ENCODE measurements at places on chromosomes 6 and 20.
A peak's percentile ranks its signal among the peaks of the same experiment; 100 is the strongest.

GRCh38 chr20:56995635-56996075, 270.8 kb downstream of the BMP7 start:
- peak; percentile 56 for DNase-seq

- DNase-seq: no peak
Observed at GRCh38 chr20:62117658-62118057, 4.6 kb upstream of the LSM14B start.

GRCh38 chr6:87628881-87629280, 38.9 kb downstream of the ORC3 start:
- no peak for DNase-seq

GRCh38 chr6:35674594-35674993, 14.1 kb downstream of the FKBP5 start:
- no peak for DNase-seq

- no peak for DNase-seq
Observed at GRCh38 chr20:39857835-39858234, 831.2 kb downstream of the MAFB start.

DNA sequence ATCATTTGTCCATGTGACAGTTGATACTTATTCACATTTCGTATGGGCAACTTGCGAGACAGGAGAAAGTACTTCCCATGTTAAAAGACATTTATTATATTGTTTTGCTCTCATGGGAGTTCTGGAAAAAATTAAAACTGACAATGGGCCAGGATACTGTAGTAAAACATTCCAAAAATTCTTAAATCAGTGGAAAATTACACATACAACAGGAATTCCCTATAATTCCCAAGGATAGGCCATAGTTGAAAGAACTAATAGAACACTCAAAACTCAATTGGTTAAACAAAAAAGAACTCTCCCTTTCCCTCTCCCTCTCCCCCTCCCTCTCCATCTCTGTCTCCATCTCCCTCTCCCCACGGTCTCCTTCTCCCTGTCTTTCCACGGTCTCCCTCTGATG, 19.4 kb upstream of the EIF2S2 start:
- no peak for DNase-seq

DNA sequence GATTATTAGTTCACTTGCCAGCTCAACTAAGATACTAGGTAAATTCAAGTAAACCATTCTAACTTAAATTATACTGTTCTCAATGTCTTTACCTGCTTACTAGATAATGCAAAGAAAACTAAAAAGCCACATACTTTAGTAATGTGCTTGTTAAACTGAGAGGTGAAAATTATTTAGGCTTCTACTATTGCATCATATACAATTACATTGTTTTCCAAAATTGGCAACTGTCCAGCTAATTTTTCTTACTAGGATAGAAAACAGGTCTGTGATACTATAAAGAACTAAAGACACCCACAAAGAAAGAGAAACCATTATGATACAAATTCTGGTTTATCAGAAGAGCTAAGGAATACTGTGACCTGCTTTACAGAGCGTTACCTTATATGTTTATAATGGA, 45.6 kb upstream of the ALDH8A1 start:
- DNase-seq: no peak

DNA sequence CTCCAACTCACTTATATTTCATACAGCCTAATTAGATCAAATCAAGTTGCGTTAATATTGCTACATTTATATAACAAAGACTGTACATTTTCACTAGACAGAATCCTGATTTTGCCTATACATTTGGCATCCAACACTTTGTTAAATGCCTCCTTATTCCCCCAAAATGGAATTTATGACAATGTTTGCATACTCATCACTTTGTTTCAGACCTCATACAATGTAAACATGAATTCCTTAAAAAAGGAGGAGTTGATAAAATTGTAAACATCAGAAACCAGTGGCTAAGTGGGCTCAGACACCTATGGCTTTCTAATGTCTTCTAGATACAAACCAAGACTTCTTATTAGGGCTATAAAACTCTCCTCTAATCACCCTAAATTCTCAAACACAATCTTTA, 87.3 kb downstream of the CHD6 start:
- no peak for DNase-seq

DNA sequence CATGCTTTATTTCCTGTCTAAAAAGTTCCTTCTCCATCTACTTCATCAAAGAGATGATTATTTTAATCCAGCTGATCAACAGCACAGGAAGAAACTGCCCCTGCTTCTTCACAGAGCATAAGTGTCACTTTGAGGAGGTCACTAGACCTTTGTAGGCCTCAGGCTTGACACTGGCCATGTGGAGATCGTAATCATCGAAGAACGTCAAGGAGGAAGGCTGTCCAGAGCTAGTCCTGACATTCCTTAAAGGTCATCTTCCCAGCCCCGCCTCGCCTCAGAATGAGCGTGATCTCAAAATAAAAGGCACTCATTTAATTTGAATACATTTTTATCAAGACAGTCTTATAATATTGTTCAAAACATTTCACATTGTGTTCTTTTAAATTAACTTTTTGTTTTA, 445.7 kb upstream of the CDH4 start:
- DNase-seq: no peak

DNA sequence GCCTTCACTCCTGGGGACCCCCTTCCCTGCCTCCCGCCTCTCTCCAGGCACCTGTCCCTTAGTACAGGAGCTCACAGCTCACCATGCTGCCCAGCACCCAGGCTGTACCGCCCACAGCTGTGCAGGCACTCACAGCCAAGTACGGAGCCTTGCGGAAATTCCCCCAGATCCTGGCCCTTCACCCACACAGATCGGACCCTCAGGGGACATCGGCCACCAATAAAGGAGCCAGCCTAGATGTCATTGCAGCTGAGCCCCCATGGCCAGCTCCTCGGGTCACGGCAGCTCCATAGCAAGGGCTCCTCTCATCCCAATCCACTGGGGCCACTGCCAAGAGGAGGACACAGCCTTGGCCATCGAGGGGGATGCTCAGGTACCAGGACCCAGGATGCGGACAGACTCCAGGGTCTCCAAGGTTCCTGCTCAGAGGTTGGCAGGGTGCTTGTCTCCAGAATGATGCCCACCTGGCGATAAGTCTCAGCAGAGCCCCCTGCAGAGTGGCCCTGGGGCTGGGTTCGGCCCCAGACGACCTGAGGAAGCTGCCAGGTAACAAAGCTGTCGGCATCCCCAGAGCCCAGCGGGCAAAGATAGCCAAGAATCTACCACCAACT, 82.3 kb downstream of the YTHDF1 start:
- no peak for DNase-seq

- no peak for DNase-seq
Observed at GRCh38 chr20:35319871-35320197, 27.6 kb upstream of the FAM83C start.

- DNase-seq: no peak
Observed at GRCh38 chr6:16089232-16090062, 39.4 kb upstream of the MYLIP start.

DNA sequence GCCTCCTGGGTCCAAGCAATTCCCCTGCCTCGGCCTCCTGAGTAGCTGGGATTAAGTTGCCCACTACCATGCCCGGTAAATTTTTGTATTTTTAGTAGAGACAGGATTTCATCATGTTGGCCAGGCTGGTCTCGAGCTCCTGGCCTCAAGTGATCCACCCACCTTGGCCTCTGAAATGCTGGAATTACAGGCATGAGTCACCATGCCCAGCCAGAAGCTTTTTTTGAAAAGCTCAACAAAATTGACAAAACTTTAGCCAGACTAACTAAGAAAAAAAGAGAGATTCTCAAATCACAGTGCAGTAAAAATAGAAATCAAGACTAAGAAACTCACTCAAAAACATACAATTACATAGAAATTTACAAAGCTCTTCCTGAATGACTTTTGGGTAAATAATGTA, 420.6 kb downstream of the COL12A1 start:
- no peak for DNase-seq

- DNase-seq: no peak
Observed at GRCh38 chr6:56407883-56408410, 160.6 kb upstream of the COL21A1 start.

GRCh38 chr6:43708860-43709653, 21.5 kb upstream of the MRPS18A start:
- DNase-seq: no peak

GRCh38 chr6:70538376-70538775, 28.4 kb upstream of the SDHAF4 start:
- no peak for DNase-seq

- DNase-seq: no peak
Observed at GRCh38 chr6:131159578-131159977, 24.3 kb downstream of the AKAP7 start.

DNA sequence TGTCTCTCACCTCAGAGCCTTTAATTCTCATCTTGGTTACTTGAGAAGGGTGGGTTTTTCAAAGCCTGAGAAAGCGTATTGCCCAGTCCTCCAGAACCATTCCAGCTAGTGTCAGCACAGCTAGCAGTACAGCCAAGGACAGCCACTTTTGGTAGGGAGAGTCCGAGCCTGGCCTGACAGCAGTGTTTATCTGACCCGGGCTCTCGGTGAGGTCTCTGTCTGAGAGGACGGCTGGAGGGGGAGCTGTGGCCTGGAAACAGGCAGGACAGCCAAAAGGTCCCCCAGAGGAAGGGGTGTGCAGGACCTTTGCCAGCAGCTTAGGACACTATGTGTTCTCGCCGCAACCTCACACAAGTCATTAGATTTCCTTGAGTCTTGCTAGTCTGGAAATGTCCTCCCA, 38.8 kb downstream of the LYRM2 start:
- no peak for DNase-seq

DNA sequence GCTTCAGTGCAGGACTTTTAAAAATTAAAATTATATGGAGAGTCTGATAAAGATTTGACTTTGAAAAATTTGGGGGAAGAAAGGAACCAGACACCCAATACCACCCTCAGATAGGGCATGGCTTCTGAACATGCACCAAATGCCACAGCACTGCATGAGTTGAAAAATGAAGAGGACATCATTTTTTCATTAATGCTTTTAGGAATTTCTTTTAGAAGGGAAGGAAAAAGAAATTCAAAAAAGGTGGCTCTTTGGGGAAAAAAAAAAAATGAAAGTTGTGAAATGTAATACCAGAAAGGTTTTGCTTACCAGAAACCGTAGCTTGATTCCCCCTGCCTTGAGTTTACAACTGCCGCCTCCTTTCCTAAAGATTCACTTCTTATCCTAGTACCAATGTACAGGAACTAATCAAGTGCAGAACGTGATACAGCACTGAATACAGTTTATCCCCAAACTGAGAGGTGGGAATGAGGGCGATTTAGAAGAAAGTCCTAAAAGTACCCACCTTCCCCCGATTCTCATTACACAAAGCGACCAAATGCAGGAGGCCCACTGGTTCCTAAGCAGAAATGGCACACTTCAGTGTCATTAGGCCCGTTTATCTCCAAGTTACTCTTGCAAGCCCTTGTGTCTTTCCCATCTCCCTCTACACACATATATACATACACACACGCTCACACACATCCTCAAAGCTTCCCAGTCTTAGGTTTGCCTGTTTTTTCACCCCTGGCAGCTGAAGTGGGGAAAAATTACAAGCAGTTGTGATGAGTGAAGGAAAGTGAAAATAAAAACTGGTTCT, 2.8 kb downstream of the PPP1R10 start:
- no peak for DNase-seq

DNA sequence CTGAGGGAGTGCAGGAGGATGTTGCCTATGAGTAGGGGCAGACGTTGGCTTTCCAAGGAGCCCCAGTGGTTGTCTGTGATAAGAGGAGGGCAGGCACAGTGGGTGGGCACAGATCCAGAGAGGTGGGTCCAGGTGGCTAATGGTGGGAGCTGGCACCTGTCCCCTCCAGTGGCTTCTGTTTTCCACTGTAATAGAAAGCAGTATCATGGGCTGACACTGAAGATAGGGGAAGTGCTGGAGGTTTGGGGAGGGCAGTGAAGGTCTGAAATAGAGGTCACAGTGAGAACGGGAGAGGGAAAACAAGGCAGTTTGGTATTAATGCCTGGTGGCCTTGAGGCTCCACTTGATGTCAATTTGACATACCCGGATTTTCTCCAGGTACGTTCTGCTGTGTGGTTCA, 10.5 kb upstream of the TXNDC5 start:
- no peak for DNase-seq

DNA sequence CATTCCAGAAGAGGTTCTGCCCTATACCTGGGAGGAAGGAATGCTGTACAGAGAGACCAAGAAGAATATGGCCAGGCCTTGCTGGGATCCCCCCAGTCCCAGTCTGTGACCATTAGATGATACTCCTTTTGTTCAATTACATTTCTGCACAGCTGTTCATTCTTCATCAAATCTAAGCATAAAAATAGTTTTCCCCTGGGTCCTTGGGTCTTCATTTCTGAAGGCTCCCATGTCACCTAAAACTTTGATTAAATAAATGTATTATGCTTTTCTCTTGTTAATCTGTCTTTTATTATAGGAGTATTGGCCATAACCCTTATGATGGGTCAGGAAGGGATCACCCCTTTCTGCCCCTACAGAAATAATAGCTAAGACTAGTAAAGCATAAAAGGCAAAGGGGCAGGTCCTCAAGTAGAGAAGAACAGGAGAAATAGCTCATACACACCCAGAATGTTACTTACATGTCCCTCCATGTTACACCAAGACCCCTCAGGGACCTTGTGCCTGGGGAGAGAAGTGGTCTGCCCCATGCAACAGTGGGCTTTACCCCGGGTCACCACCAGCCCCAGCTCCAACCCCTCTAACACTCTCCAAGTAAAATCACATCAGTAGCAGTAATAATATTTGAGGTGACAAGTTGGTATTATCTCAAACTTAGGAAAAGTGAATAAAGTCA, 2.1 kb upstream of the LTA start:
- no peak for DNase-seq

DNA sequence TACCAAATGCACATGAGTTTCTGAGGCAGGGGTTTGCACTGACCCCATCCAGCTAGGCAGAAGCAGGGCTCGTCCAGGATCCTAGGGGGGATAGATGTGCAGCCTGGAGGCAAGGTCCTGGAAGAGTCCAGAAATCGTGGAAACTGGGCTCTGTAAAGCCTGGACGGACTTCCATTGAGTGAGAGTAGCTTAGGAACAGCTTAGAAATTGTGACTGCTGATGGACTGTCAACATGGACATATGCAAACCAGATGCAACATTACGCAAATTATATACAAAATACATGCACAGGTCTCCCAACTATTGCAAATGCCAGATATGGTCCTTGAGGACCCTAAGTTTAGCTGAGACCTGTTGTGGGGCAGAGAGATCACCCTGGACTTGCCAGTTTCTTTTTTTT, 4.8 kb upstream of the EMILIN3 start:
- peak; percentile 98 for DNase-seq

- no peak for DNase-seq
Observed at GRCh38 chr6:162913206-162913605, 185.4 kb downstream of the PACRG start.

DNA sequence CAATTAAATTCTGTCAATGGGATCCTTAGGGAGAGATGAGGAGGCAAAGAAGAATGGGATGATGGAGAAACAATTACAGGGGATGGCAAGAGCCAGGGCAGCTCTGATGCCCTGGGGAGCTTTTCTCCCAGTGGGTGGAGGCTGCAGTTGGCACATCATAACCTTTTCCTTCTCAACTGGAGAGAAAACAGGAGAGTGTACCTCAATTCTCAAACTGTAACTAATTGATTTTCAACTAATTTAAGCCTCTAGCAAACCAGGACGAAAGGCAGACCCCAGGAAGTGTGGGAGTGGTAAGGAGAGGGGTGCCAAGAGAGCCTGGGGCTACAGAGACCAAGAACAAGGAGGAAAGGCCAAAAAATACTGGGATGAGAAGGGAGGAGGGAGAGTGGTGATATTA, 5.7 kb downstream of the BMP5 start:
- peak; percentile 42 for DNase-seq

Data from NCI-H526 treated with DMSO at 0.1 percent for 48 hours (cell line).